ENCODE measurements at places on chromosomes 6 and 20. TPM values are rescaled to one million over a fixed set of nuclear protein-coding genes. Genes with fewer than 3 reads are reported as not detected.

DUSP15 gene
- polyA plus RNA-seq: 0.04 TPM

NRSN1 gene
- polyA plus RNA-seq: not detected

DNA sequence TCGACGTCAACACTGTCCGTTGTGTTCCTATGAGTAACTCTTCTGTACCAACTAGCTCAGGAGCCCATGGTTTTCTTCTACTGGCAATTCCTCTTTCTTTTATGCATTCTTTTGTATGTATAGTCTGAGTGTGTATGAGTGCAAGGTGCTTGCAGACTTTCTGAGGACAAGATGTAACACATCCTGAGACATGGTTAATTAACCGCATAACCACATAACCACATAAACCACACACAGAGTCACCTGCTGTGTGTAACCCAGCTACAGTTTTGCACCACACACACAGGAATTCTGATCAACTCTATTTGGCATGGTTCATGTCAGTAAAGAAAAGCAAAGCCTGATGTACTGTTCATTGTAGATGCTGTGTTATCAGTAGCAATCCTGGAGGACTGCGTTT is 98.6 kb downstream of the DACT2 start:
- DNase-seq: no peak

DNA sequence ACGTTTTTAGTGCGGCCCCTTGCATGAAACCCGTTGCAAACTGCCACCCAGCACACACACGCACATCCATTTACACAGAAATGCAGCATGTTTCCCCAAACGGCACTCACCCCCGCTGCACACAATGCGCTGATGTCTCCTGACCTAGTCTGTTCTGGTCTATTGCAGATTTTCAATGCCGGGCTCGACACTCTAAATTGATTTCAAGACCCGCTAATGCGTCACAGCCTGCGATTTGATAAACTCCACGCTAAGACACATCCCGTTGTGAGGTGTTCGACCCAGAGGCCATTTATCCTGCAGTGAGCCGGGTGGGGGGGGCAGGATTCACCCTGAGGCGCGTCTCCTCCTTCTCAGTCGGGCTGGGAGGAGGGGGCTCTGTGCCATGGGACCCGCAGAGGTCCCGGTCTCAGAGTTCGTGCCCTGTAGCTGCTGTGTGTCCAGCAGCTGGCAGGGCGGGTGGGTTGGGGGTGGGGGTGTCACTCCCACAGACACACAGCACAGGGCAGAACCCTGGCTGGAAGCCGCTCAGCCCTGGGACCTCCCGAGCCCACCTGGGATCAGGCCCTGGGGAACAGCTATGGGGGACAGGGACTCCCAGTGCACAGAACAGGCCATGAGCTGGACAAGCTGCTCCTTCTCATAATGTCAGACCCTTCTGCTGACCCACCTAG is 367.9 kb downstream of the PREX1 start:
- no peak for DNase-seq

DNA sequence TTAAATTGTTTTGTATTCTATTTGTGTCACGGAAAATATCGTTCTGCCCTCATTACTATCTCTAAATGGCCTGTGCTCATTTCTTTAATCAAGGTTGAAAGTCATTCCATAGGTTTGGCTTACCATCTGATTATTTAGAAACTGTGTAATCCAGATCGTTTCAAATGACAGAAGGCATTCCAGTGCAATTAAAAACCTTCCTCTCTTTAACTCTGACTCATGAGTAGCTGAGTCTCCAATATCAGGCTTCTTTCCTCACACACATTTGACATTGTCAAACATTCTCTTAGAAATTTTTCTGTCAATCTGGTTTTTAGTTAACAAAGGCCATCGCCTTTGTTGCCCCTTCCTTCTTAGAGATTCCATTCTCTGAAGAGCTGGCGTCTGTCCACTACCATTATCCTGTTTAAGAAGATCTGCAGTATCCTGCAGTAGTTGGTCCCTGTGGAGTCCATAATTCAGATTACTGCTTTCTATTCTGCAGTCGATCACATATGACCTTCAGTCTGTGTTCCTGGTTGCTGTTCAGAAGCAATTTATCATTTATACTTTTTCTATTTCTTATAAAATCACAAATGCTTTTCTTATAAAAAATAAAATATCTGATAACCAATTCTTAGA is 3.9 kb upstream of the TRDN start:
- no peak for DNase-seq

GRCh38 chr20:23565503-23566045 is 2.7 kb downstream of the CST9L start:
- DNase-seq: no peak

DNA sequence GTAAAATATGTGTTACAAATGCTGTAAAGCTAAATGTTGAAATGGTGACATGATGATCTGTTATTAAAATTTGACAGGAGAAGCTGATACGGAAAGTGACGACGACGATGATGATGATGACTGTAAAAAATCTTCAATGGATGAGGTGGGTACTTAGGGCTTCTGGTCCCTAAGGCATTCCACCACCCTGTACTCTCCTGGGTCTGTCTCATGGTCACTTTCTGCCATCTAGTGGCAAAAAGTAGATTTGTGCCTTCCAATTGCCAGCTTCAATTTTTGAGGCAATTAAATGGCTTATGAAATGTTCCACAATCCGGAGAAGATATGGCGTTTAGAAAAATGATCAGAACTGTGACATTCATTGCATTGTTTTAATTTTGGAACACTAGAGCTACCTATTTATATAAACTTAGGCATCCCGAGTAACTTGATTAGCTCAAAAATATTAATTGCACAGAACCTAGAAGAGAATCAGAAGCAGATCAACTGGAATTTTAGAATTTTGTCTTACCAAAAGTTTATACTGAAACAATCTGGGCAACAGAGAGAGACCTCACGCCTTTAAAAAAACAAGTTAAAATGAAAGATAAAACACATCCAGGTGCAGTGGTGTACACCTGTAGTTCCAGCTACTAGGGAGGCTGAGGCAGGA is 346.5 kb upstream of the PLCB4 start:
- no peak for DNase-seq

DNA sequence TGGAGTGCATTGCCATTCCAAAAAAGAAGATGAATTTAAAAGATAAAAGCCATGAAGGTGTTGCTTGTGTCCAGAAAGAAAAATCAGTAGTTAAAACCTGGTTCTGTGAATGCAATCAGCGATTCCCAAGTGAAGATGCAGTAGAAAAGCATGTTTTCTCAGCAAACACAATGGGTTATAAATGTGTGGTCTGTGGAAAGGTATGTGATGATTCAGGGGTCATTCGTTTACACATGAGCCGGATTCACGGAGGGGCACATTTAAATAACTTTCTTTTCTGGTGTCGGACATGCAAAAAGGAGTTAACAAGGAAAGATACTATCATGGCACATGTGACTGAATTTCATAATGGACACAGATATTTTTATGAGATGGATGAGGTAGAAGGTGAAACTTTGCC is 24.7 kb upstream of the BAG2 start:
- DNase-seq: no peak

DNA sequence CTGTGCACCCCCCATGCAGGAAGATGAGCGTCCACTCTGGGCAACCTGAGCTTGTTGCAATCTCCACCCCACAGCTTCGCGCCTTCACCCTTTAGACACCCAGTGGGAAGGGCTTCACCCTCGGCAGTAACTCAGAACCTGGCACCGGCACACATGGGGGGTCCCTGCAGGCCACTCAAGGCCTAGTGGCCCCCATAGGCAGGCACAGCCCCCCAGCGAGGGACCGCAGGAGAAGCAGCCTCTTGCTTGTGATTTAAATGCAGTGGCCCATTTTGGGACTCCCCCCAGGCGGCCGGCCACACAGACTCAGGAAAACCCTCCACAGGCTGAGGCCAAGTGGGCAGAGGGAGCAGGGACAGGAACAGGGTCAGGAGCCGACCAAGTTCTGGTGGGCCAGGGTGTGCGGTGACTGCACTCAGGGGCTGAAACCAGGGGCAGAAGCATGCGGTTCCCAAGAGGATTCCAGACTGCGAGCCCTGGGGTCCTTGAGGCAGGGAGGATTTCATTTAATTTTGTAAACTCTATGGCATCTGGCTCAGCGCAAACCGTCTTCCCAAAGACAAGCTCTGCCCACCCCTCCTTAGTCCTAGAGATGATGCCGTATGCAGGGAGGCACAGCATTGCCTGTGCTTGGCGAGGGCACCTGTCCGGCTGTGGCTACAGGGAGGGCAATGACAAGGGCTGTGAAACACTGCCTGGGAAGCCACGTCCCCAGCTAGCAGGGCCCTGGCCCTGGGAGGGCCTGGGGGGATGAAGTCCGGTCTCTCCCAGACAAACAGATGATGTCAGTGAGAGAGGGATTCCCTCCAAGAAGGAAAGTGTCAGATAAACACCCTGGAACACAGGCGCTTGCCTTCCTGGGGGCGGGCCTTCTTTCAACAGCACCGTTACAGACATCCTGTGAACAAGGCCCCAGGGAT is 52.9 kb upstream of the GPR31 start:
- no peak for DNase-seq

- DNase-seq: peak; percentile 52
These were observed at the start of gene PHF10 for GRCh38 chr6:169724494-169725124. Gene PHF10 (minus strand): TSS chr6:169724500. CDS start chr6:169723931, 569 bp downstream.

GRCh38 chr6:166025149-166025898 is 142.3 kb downstream of the TBXT start:
- no peak for DNase-seq

DNA sequence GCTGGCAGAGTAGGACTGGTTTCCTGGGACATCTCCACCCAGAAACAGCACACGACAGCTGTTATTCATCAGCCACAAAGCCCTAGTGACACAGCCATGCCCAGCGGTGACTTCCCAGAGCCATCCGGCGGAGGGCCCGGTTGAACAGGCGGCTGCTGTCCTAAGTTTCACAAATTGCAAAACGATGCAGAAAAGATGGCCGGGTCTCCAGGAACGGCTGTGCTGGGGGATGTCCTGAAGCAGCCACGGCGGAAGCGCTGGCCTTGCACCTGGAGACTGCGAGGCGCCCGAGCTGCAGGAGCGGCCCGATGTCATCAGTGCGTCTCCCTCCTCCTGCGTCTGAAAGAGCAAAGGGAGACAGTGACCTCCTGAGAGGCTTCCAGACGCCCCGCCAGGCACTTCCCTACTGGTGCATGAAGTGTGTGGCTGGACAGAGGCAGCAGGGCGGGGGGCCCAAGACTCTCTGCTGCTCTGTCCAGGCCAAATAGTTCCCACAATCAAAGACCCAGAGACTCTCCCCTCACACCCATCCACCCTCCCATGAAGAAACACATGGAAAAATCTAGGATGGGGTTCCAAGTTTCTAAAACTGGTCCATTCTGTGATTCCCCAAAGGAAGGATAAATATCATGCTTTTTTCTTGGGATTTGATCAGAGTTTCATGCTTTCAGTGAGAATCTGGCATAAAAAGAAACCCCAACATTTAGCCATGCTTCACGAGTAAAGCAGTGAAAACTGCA is 44.0 kb downstream of the SSR1 start:
- DNase-seq: no peak

GRCh38 chr6:149265945-149266344 is 51.6 kb upstream of the TAB2 start:
- no peak for DNase-seq

GRCh38 chr6:131587909-131588308 is 14.9 kb downstream of the ARG1 start:
- no peak for DNase-seq

DNA sequence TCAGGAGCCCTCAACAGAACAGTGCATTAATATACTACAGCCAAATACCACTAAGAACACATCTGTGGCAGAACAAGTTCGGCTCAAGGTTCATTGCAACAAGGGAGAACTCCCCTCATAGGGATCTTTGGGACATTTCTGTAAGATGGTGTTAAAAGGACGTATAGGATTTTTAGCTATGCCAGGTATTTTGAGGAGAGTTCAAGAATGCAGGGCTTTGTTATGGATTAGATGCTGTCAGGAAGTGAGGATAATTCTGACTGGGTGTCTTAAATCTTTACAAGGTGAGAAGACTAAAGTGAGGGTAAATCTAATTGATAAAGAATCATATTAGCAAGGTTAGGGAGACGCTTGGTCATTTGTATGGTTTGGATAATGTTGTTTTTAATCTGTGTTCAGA is 83.7 kb upstream of the AHI1 start:
- DNase-seq: no peak

DNA sequence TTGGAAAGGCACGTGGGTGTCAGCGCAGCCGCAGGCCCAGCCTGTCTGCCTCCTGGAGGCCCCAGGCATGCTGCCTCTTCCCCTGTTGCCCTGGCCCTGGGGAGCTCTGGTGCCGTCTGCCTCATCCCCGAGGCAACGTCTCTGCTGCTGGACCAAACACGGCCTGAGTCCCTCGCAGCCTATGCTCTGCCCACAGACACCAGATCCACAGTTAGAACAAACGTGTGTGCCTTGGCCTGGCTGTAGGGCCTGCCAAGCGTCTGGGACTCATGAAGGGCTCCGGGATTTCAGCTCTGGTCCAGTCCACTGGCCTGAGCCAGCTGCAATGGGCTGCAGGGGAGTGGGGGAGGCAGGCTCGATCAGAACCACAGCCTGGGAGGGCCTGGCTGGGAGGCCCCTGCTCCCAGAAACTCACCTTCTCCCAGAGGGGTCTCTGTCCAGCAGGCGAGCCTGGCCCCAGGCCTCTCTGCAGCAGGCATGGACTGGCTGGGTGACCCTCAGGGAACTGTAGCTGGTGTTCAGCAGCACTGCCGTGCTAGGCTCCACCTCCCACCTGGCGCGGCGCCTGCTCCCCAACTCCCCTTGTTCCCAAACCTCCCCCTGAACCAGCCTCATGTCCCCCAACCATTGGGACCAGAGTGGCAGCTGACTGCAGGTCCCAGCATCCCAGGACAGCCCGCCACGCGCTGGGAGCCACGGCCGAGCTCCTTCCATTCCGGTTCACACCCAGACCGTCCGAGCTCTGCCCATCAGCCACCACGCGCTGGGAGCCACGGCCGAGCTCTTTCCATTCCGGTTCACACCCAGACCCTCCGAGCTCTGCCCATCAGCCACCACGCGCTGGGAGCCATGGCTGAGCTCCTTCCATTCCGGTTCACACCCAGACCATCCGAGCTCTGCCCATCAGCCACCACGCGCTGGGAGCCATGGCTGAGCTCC is 197.0 kb downstream of the DLL1 start:
- DNase-seq: no peak
